Esophagus squamous epithelium (tissue), 5 donors: ENCODE measurements at places on chromosomes 3 and 15.

DNA sequence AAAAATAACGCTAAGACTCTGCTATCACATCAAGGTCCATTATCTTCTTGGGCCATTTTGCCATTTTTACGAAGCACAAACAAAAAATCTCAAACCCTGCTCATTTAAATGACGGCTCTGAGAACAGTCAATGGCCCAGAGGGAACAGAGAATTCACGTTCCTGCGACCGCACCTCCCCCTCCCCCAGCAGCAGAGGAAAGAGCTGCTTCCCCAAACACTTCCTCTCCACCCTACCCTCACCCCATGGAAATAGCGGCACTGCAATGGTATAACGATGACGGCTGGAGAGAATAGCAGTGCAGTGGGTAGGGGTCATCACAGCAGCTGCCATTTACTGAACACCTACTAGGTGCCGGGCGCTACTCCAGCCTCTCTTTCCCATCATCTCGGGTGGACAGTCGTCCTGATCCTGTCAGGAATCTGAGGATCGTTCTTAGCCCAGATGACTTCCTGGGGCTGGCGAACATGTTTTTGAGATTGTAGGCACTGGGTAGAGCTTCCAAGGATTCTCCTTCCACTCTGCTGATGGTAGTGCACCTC is 113.3 kb downstream of the IQSEC1 start:
- DNase-seq, result no peak

DNA sequence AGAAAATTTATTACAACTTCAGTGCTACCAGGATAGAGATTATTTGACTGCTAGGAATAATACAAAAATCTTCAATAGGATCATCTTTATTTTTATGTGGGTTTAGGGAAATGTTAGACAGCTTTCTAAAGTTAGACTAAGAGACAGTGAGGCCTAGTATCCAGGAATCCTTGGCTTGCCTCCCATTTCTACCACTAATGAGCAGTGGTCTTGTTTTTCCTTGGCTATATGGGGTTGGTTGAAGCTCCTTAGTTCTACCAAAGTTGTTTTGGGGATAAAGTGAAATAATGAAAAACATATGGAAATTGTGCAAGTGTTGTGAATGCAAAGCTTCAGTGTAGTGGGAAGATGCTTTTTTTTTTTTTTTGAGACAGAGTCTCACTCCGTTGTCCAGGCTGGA is 16.8 kb downstream of the AP4E1 start:
- no peak for DNase-seq

- DNase-seq, result no peak
Observed at GRCh38 chr3:63909431-63909830, 2.8 kb downstream of the SCAANT1 start.

DNA sequence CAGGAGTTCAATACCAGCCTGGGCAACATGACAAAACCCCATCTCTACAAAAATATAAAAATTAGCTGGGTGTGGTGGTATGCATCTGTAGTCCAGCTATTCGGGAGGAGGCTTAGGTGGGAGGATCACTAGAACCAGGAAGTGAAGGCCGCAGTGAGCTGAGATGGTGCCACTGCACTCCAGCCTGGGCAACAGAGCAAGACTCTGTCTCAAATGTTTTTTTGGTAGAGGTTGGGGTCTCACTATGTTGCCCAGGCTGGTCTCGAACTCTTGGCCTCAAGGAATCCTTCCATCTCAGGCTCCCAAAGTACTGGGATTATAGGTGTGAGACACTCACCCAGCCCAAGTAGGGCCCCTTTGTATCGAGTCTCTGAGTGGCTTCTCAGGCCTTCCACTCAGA is 1.9 kb upstream of the IFRD2 start:
- DNase-seq, result no peak

DNA sequence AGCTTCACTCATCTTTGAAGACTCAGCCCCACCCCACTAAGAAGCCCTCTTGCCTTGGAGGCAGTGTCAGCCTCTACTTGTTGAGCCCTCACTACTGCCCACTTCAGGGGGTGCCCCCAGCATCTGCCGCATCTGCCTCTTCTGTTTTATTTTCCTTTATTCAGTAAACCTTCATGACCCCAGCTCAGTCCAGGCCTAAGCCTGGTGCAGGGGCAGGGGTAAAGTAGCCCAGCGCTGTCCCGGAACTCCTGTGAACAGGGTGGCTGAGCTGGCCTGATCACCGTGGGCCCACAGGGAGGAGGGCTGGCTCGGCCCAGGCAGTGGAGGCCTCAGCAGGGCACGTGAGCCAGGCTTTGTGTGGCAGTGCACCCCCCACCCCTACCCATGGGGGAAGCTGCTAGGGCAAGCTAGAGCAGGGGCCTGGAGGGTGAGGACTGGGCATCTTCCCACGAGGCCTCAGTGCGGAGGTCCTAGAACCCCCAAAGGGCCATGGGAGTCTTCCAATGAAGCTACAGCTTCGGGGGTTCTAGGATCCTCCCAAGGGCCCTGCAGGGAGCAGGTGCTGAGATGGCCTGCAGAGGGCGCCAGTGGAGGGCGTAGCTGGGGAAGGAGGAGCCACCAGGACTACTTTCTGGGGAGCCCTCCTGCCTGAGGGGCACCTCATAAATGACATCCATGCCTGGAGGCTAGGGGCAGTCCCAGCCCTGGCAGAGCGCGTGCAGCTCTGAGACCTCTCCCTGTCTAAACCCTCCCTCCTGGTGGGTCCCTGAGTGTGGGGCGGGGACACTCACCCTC is 36.0 kb downstream of the TSPAN3 start:
- DNase-seq, result no peak

DNA sequence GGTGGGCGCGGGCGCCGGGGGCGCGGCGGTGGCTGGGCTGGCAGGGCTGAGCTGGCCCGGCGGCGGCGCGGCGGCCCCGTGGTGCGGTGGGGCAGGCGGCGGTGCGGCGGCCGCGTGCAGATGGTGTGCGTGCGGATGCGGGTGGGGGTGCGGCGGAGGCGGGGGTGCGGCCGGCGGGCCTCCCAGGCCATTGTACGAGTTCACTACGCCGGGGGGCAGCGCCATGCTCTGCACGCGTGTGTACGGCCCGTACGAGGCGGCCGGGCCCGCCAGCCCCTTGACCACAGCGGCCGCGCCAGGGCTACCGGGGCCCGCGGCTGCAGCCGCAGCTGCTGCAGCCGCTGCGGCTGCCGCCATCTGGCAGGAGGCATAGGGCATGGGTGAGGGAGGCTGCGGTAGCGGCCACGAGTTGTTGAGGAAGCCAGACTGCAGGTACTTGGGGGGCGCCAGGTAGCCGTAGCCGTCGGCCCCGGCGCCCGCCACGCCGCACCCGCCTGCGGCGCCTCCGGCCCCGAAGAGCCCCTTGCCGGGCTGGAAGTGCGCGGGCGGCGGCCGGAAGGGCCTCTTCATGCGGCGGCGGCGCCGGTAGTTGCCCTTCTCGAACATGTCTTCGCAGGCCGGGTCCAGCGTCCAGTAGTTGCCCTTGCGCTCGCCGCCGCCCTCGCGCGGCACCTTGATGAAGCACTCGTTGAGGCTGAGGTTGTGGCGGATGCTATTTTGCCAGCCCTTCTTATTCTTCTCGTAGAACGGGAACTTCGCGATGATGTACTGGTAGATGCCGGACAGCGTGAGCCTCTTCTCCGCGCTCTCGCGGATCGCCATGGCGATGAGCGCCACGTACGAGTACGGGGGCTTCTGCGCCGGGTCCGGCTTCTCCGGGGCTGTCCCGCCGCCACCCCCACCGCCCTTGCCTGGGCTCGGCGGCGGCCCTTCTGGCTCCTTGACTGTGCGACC is 951 bp downstream of the FOXL2 start:
- DNase-seq, result no peak
